Glutamatergic neuron (in vitro differentiated cells): ENCODE measurements at places on chromosomes 5 and 9.
A peak's percentile ranks its signal among the peaks of the same experiment; 100 is the strongest.

GRCh38 chr9:104073770-104074133 is 20.4 kb upstream of the SMC2 start:
- DNase-seq = no peak

GRCh38 chr9:129596541-129597331 is 24.2 kb downstream of the C9orf50 start:
- peak; percentile 60 for DNase-seq

DNA sequence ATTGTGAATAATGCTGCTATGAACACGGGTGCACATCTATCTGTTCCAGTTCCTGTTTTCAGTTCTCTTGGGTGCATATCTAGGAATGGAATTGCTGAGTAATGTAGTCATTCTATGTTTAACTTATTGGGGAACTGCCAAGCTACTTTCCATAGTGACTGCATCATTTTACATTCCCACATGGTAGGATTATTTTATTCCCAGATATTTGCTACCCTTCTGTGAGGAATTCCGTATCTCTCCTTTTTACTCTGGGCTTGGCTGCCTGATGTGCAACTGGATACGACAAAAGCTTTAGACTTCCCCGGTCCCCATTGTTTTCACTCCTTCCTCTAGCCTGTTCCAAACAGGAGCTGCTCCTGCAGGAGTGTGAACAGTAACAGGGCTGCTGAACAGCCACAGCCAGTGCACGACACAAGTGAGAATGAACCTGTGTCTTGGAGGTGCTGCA is 7.2 kb downstream of the TAS2R1 start:
- DNase-seq = no peak

GRCh38 chr9:124875501-124875900 is 13.6 kb downstream of the ARPC5L start:
- no peak for DNase-seq
